A172 (cell line): ENCODE measurements at places on chromosomes 2 and 18. TPM values are rescaled to one million over a fixed set of nuclear protein-coding genes. Genes with fewer than 3 reads are reported as not detected.

GRCh38 chr2:99488539-99489062 is 1.2 kb downstream of the REV1 start:
- peak; percentile 35 for DNase-seq

GRCh38 chr18:6650747-6651146 is 78.8 kb upstream of the ARHGAP28 start:
- DNase-seq: no peak

- DNase-seq: peak; percentile 11
Observed at GRCh38 chr2:165113414-165113813, 90.4 kb downstream of the SCN3A start.

- peak; percentile 100 for DNase-seq
Observed at GRCh38 chr2:26757873-26758789, 6.0 kb upstream of the SLC35F6 start.

DNA sequence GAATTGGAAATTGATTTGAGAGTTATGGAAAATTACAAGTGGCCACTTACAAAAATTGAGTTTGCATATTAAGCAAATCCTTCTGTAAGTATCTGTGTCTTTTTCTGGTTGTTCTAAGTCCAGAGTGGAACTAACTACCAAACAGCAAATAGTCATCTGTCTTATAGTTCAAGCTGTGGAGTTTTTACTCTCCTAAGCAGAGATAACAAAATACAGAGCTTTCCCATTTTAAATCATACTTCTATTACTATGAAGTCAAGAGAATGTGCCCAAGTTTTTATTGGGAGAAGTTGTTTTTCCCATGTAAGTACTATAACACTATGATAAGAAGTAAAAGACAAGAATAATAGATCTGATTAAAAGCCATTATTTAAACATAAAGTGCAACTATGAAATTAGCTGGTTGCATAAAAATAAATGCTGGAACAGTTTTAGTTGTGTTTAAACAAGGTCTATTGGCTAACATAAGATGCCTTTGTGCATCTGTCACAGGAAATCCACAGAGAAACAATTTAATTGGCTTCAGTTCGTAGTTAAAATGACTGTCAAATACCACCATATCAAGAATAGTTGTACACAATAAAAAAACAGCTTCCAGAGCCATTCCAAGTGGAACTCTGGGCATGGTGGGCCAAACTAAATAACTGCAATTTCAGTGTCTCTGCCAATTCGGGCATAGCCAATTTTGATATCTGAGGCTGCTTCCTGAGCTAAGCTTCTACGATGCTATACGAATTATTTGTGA is 1467.4 kb upstream of the NXPH2 start:
- DNase-seq: no peak

DNA sequence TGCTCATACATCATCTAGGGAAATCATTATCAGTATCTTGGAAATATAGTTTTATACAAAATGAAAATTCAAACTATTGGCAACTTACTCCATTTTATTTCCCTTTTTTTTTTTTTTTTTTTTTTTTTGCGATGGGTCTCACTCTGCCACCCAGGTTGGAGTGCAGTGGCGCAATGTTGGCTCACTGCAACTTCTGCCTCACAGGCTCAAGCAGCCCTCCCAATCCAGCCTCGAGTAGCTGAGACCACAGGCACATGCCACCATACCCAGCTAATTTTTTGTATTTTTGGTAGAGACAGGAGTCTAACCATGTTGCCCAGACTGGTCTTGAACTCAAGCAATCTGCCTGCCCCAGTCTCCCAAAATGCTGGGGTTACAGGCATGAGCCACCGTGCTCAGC is 29.0 kb downstream of the OLA1 start:
- DNase-seq: no peak

GRCh38 chr18:31680831-31681568 is 3.4 kb downstream of the B4GALT6 start:
- DNase-seq: peak; percentile 57

- no peak for DNase-seq
Observed at GRCh38 chr2:207760453-207760852, 9.3 kb downstream of the FZD5 start.

- DNase-seq: no peak
Observed at GRCh38 chr2:96156926-96157648, 11.8 kb upstream of the DUSP2 start.

DNA sequence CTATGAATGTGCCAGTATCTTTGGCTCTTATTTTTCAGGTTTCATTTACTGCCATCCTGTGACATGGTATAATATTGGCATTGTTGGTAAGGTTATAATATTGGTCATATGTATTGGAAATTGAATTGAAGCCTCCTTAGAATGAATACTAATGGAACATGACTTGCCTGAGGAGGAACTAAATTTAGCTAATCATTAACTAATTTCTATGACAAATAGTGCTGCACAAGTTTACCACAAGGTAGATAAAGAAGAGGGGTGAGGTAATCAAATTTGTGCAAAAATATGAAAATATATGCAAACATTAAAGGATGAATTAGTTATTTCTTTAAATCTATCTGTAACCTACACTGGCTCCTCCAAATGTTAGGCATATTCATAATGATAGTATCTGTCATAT is 43.2 kb upstream of the ORC2 start:
- DNase-seq: no peak

DNA sequence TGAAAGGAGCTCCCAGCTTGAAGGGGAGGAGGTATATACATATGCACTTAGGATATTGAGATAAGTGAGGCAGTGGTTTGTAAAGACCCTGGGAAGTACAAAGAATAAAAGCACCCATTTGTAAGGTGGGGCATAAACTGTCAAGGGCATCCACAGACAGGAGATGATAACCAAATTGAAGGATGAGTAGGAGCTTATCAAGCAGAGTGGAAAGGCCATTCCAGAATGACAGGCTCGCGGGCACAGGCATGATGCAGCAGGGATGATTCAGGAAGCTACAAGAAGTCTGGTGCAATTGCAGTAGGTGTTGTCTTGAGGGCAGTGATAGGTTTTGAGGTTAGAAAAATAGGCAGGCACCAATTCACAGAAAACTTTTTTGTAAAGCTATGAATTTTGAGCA is 504.8 kb downstream of the PIK3C3 start:
- DNase-seq: no peak

DNA sequence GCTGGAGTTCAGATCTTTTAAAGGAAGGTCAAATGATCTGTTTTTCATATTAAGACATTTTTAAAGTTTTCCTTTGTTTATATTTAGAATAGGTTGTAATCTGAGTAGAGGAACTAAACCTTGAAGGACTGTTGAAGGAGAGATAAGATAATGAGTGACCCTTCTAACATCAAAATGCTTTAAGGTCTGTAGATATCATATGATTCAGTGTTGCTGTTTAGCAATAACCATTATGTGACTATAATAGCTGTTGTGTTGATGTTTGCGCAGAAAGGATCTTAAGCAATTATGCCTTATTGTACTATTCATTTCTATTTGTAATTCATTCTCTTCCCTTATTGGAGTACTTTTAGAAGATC is 60.0 kb downstream of the SLC16A14 start:
- no peak for DNase-seq

Gene SKA1
- 21.8 and 35.1 TPM in 2 replicates for total RNA-seq

Gene FIGN
- 2.0 and 2.2 TPM in 2 replicates for total RNA-seq

Gene SGO2
- 24.2 and 33.1 TPM in 2 replicates for total RNA-seq

Gene TNFAIP6
- 0.21 and 2.0 TPM in 2 replicates for total RNA-seq

Gene MTCL1
- 33.6 and 39.6 TPM in 2 replicates for total RNA-seq

Gene RFTN2
- total RNA-seq: 0.12 TPM in 1 of 2 replicates, not detected in the other

Gene DLX2
- total RNA-seq: 0.64 and 0.81 TPM in 2 replicates
